ENCODE measurements at places on chromosomes 2 and 18.

DNA sequence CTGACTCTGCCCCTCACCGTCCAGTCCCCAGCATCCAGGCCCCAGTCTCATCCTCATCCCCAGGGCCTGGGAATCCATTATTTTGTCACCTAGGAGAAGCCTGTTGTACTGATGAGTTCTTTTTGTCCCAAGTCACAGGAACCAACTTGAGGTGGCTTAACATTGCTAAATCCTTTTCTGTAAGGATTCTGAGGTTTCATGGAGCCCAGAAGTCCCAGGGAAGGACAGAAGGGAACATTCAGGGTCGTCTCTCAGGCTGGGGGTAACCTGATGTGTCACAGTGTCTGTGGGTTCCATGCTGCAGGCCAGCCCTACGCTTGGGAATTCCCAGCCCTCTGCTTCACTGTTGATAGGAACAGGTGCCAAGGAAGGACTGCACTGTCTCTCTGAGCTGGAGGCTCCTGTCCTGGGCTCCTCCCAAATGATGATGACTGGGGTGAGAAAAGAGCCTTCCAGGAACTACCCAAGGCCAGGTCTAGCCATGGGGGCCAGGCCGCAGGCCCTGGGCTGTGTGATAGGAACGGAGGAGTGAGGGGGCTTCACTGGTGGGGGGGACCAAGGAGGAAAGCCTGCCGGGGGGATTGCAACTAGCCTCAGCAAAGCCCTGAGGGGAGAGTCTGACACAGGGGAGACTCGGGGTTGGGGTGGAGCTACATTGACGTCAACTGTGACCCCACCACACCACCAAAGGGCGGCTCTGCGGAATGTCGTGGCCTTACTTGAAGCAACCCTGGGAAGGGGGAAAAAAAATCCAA is 145.7 kb downstream of the SMAD7 start:
- DNase-seq, result no peak

- no peak for DNase-seq
Measured at GRCh38 chr2:100178085-100178788, 35.8 kb upstream of the AFF3 start.

DNA sequence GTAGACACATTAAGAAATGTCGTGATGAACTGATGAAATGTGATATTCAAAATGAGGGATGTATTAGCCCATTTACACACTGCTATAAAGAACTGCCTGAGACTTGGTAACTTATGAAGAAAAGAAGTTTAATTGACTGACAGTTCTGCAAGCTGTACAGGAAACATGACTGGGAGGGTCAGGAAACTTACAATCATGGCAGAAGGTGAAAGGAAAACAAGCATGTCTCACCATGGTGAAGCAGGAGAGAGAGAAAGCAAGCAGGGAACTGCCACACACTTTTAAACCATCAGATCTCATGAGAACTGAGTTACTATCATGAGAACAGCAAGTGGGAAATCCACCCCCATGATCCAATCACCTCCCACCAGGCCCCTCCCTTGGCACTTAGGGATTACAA is 1010.8 kb upstream of the CELF4 start:
- DNase-seq, result no peak

- no peak for DNase-seq
Measured at GRCh38 chr2:233075966-233076339, 15.8 kb downstream of the INPP5D start.

GRCh38 chr18:79275992-79276391 is 119.7 kb upstream of the NFATC1 start:
- DNase-seq, result no peak

- DNase-seq, result no peak
Measured at GRCh38 chr2:230676546-230676945, 36.1 kb upstream of the CAB39 start.

DNA sequence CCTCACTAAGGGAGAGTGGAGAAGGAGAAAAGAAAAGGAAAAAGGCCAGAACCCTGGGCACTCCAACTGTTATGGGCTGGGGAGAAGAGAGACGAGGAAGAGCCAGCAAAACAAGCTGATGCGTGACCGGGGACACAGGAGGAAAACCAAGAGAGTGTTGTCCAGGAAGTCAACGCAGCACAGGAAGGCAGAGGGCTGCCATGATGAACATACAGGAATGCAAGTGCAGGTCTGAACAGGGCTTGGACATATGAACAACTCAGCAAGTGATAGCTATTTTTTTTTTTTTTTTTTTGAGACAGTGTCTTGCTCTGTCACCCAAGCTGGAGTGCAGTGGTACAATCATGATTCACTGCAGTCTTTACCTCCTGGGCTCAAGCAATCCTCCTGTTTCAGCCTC is 28.4 kb downstream of the SIX3 start:
- DNase-seq, result no peak

DNA sequence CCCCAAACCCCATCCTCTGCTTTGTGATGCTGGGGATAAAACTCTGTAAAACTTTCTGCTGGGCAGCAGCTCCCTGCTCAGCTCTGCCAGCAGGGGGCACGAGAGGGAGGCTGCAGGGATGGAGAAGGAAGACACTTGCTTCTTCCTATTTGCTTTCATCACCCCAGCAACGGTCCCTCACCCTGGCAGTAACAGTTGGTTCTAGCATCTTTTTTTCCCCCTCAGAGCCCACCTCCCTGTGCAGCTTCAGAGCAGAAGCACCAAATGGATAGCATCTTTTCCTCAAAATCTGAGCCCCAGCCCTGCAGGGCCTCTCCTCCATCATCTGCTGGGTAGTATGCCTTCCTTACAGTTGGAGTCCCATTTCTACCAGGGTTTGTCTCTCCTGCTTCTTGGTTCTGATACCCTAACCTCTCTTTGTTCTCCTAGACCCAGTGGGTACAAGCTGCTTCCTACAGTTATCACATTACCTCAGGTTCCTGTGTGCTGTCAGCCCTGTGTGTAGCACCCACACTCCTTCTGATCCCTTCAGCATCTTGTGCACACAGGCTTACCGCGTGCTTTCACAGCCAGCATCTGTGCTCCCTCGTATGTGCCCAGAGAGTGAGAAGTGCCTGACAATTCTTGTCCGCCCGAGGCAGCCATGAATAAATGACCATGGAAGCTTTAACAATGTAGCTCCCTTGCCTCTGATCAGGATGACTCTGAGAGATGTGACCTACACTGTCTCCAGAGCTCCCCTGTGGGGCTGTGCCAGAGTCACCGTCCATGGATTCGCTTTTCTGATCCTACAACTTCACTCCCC is 14.5 kb downstream of the CKAP2L start:
- DNase-seq, result peak; percentile 39

DNA sequence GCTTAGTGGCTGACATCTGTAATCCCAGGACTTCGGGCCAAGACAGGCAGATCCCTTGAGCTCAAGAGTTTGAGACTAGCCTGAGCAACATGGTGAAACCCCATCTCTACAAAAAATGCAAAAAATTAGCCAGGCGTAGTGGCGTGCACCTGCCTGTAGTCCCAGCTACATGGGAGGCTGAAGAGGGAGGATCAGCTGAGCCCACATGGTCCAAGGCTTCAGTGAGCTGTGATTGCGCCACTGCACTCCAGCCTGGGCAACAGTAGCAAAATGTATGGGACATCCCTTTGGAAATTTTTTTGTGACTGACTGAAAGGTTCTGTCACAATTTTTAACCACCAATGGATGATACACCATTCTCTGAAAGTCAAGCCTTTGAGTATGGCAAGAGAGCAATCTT is 6.3 kb upstream of the COLEC12 start:
- DNase-seq, result no peak

DNA sequence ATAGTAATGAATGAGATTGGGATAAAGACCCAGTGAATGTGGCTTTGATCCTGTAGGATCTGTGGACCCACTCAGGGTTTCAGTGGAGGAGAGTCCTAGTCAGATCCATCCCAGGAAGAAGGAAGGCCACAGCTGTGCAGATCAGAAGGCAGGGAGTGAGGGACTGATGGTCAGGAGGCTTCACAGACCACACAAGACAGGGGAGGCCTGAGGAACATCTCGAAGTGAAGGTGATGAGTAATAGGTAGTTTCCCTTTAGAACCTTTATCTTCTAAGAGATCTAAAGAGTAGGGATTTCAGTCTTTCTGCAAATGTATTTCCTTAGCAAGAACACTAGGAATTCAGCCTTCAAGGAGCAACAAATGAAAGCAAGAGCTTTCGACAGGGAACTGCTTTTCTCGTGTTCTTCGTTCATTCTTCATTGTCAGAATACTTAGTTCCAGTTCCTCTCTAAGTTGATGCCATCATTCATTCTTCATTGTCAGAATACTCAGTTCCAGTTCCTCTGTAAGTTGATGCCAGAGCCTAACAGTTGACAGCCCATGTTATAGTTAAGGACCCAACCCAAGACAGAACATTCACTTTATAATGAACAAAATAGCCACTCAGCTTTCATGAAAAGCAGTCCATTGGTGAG is 150.2 kb upstream of the EPAS1 start:
- no peak for DNase-seq

- no peak for DNase-seq
Measured at GRCh38 chr18:2656237-2656980, 883 bp downstream of the SMCHD1 start.

DNA sequence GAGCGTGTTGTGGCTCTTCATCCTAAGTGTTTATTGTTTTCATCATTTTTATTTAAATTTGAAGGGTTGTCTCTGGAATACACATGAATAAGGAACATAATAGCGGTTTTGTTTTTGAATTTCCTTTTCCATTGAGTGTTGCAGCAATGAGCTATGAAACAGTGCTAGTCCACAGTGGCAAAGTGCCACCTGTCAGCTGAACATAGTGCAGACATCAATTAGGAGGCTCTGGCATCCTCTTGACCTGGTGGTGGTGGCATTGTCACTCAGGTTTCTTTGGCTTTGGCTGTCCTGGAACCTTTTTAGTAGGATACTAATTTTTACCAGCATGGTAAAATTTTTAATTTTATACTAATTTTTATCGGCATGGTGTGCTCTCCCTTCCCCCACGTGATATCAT is 63.2 kb downstream of the UGGT1 start:
- no peak for DNase-seq

DNA sequence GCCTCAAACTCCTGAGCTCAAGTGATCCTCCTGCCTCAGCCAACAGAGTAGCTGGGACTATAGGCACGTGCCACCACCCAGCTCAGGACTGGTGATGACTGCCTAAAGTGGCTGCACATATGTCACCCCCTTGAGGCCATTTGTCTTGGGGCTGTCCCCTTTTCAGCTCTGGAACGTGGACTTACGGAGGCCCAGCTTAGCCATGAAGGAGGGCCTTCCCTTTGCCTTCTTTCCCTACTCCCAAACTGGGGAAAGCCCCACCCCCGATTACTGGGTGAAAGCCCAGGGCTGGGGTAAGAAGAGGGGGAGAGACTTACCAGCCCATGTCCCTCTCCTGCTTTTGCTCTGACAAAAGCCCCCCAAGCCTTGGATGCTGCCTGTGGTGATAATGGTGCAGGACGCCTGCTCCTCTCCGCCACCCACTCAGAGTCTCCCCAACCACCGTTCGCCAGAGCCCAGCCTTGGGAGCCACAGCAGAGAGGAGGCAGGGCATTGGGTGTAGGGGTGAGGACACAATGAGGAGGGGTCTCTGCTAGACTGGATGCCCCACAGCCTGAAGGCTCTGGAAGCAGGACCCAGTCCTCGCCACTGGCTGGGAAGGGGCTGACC is 2.5 kb upstream of the DUSP2 start:
- no peak for DNase-seq

- DNase-seq, result no peak
Measured at GRCh38 chr2:39665811-39666490, at the start of gene TMEM178A. Gene TMEM178A, plus strand, starts transcription at chr2:39665917. Its CDS starts 58 bp downstream, at chr2:39665975.

DNA sequence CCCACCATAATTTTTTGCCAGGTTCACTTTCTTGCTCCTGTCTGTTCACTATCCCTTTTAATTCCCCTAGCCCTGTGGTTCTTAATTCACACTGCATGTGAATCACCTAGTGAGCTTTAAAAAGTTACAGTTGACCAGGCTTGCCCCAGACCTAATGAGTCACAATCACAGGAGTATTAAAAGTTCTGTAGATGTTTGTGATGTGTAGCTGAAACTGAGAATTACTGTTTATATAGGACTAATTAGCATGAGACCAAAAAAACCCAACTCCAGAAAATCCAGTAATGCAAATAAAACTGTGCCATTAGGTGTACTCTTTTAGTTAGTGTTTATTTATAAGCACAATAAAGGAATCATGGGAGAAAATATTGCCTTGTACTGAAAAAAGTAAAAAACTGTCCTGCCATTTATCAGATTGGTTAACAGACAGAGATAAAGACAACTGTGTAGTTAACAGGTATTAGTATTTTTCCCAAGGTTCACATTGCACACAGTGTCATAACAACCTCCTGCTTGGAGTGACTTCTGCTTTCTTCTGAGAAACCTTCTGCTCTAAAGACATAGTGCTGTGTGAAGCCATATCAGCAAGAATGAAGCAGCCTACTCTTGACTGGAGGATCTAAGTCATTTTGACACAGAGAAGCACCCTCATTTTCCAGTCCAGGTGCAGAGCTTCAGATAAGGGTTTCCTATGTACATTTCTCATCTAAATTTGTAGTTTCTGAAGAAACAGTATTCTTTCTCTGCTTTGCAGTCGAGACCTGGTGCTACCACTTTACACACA is 39.0 kb downstream of the VAPA start:
- no peak for DNase-seq

DNA sequence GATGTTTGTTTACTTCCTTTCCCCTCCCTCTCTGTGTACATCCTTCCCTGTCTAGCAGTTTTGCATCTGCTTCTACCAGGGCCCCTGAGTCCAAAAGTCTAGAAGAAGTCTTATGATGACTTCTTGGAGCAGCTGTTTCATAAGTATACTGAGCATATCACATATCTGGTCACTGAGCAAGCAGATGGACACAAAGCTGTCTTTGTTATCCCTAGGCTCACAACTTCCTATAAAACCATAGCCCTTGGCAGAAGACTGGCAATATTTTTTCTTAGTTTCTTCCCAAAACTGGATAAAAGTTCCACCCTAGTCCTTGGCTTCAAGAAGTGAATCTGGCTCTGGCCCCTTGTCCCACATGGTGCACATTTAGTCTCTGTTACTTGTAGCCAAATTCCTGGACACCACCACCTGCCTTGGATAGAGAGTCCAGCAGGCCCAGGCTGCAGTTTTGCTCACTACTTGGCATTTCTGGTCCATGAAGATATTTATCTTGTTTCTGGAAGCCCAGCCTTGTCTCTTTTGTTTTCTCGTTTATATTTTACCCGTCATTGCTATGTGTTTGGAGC is 22.5 kb downstream of the THOC1 start:
- DNase-seq, result no peak

DNA sequence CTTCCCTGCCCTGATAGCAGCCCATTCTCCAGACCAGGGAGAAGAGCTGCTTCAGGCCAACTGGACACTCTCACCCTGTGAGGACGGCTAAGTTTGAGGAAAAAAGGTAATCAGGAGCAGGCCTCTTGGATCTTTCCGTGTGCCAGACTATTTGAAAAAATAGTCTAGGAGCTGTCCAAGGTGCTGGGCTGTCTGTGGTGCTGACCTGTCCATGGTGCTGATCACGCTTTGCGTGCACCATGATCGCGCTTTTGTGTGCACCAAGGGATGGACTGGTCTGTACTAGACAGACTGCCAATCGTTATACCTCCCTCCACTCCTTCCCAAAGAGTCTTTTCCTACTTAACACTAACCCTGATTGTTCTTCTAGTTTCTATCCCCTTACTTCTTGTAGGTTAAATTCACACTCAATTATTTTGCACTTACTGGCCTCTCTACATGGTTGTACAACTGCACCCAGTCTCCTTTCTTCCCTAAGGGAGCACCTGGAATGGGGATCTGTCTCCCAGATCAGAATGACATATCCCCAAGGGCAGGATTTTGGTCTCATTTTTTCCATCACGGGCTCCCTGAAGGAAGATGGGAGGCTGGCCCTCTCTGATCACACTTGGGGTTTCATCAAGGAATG is 295.4 kb downstream of the CELF4 start:
- no peak for DNase-seq

GRCh38 chr2:197052356-197052755 is 125.8 kb upstream of the PGAP1 start:
- no peak for DNase-seq
